ENCODE measurements at places on chromosomes 11 and 22.

GRCh38 chr22:20741008-20741633 is 32.8 kb upstream of the SERPIND1 start:
- DNase-seq = no peak

- DNase-seq = no peak
Observed at GRCh38 chr22:31400023-31400397, 606 bp downstream of the DRG1 start.

- DNase-seq = no peak
Observed at GRCh38 chr11:130181295-130182272, 22.0 kb downstream of the ST14 start.

- DNase-seq = no peak
Observed at GRCh38 chr11:30488304-30488998, 97.7 kb downstream of the MPPED2 start.

DNA sequence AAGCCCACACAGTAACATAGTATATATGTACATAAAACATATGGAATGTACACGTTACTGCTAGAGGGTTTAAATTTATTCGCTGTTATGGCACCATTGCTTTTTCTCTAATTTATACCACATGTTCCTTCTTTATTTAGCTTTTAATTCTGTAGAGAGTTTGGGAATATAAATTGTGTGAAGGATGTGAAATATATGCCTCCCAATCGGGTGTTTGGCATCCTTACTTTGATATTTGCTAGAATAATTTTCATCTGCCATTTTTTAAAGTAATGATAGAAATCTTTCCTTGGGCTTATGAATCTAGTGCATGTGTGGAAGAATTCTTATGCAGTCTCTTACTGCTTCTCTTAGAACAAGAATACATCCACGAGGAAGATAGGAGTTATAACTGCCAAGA is 509.8 kb upstream of the RAG2 start:
- DNase-seq = no peak

GRCh38 chr11:73147771-73148681 is 5.9 kb upstream of the FCHSD2 start:
- DNase-seq = no peak

GRCh38 chr11:24842308-24842707 is 345.5 kb downstream of the LUZP2 start:
- no peak for DNase-seq

GRCh38 chr22:20952544-20953341 is 14.3 kb upstream of the AIFM3 start:
- no peak for DNase-seq

DNA sequence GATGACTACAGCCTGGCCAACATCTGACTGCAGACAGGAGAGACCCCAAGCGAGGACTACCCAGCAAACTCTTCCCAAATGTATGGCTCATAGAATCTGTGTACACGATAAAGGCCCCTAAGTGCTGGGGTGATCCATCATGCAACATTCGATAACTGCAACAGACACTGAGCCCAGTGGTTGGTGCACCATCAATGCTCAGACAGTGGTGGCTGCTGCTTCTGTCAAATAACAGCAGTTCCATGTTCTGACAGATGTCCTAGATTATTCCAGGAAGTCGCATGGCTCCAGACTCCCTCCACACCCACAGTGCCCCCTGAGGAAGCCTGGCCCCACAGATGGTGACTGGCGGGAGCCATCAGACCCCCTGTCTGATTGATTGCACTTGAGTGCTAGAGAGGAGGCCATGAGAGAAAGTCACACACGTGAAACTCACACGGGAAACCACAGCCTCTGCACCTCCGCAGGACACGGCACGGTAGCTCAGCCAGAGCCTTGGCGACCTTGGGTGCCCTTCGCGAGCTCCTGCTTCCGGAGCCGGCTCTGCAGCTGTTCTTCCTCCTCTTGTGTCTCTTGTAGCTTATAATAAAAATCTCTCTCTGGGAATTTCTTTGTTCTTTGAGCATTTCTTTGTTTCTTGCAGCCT is 1155.9 kb downstream of the TBC1D22A start:
- DNase-seq = no peak

DNA sequence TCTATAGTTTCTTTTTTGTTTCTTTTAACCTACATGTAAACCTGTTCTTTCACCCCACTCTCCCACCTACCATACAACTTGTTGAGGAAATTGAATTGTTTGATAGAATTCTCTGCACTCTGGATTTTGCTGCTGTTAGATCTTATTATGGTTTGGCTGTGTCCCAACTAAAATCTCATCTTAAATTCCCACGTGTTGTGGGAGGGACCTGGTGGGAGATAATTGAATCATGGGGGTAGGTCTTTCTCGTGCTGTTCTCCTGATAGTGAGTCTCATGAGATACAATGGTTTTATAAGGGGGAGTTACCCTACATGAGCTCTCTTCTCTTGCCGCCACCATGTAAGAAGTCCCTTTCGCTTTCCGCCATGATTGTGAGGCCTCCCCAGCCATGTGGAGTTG is 15.0 kb upstream of the PITPNB start:
- no peak for DNase-seq

DNA sequence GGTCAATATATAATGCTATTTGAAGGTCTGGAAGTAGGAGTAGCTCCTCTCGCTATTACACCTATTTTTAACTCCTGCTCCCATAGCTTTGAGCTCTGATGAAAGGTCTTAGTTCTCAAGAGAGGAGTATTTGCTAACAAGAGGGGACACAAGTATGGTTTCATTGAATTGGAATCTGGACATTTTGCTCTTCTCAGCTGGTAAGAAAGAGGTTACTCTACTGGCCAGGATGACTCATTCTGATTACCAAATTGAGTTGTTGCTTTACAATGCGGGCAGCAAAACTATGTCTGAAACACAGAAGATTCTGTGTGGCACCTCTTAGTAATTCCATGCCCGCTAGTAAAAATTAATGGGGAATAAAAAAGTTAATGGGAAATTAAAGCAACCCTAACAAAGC is 63.6 kb upstream of the EP300 start:
- no peak for DNase-seq

DNA sequence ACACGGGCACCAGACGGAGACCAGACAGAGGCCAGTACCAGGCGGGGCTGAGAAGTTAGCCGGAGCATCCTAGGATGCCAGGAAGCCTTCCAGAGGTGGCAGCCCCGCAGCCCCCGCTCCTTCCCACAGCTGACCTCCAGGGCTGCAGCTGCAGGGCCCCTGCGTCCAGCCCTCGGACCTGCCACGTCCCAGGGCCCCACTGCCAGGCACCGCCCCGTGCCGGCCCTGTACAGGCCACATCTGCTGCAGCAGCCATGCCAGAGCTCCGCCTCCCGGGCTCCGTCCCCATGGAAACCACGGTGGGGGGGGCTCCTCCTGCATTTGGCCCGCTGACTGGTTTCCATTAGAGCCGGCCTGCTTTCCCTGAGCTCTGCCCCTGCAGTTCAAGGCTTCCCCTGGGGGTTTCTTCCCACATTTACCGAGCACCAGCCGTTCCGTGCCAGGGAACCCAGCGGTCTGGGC is 62.5 kb upstream of the PPARA start:
- peak; percentile 94 for DNase-seq

DNA sequence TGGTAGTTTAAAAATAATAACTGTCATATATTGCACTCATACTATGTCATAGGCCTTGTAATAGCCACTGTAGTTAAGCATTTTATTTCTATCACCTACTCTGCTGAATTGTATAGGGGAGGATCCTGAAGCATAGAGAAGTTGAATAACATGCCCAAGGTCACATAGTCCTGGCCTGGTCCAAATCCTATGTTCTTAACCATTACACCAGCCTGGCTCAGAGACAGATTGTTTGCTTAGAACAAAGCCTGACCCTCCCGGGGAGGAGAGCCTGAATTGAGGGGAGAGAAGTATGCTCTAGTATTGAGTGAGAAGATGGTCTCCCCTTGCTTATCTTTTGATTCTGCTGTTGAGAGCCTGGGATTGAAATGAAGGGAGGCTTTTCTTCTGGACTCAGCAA is 2.2 kb downstream of the NEU3 start:
- DNase-seq = no peak

DNA sequence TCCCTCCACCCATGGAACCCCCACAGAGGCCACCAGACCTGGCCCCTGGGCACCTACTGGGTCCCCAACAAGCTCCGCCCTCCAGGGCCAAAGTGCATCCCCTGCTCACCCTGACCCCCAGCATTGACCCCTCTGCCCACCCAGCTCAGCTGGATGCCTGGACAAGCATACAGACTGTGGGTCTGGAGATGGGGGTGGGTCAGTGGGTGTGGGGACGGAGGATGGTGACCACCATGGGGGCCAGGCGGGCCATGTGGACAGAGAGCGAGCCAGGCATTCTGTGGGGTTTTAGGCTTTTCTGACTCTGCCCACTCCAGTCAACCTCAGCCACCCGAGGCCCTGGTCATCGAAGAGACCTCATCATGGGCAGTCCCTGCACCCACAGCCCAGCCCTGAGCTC is 183.7 kb downstream of the BRD1 start:
- DNase-seq = no peak

DNA sequence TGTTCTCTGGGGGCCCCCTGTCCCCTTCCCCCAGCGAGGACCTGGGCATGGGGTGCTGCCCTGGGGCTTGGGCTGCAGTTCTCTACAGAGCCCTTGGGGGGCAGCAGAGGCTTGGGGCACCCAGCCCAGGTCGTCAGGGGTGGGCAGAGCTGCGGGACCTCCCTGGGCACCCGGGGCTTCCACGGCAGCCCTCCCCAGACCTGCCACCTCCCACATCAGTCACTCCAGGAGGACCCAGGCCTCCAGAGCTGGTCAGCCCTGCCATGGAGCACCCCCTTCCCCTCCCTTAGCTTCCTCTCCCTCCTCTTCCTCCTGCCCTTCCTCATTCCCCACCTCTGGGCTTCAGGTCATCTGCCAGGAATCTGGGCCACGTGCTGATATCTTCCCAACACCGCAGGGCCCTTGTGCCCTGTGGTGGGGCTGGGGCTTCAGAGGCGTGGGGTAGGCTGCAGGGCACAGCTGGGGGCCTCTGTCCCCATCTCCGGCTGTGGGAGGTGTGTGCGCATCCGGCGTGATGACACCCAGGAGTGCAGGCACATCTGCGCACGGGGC is 5.8 kb downstream of the TSPAN4 start:
- no peak for DNase-seq

DNA sequence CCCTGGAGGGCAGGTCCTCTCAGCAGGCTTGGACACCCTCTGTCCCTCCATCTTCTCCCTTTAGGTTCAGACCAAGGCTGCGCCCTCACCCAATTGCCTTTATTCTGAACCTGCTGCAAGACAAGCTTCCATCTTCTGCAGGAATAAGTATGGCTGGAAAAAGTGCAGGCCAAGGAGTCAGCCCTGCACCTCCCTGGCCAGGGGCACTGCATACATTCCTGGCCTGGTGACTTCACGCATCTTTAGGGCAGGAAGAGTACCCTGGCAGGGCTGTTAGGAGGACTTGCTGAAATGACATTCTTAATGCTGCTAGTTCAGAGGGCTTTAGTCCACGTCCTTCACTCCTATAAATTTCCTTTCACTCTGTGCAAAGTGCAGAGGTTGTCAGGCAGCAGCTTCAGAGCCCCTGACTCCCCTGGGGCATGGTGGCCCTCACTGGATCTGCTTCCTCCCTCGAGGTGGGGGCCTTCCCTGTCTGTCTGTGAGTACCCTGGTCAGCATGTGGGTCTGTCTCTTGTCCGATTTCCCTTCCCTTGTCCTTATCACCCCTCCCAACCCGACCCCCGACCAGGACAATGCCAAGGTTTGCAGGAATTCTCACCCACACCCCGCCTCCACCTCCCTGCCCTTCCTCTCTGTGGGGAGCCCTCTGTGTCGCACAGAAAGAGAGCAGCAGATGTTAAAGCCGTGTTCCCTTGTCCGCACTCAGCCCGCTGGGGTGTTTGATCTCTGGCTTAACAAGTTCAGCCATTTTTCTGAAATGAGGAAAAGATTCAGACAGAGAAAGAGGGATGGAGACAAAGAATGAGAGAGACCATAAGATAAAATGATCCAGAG is 124.5 kb upstream of the SYT13 start:
- DNase-seq = no peak

DNA sequence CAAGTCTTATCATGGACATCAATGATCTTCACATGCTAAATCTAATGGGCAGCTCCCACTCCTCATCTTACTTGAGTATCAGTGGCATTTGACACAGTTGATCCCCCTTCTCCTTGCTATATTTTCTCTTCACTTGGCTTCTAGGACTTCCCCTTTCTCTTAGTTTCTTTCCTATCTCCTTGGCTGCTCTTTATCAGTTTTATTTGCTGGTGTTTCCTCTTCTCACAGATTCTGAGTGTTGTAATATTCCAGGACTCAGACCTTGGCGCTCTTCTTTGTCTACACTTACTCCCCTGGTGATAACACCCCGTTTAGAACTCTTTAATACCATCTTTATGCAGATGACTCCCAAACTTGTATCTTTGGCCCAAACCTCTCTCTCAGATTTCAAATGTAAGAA is 33.9 kb upstream of the RASSF10 start:
- DNase-seq = no peak

DNA sequence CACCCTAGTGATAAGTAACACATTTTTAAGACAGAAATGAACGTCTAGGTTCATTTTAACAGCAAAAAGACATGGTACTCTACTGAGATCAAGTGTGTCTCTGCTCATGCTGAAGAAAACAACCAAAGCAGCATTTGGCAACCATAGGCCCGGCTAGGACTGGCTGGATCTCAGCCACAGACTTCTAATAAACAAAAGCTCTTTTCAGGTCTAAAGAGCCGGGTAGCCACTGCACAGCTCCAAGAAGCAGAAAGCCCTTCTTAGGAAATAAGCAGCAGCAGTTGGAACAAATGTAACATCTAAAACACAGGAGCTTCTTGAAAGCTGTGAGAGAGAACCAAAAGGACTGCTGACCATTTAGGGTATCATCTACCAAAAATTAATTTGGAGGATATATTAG is 37.6 kb downstream of the PITPNB start:
- DNase-seq = peak; percentile 68

DNA sequence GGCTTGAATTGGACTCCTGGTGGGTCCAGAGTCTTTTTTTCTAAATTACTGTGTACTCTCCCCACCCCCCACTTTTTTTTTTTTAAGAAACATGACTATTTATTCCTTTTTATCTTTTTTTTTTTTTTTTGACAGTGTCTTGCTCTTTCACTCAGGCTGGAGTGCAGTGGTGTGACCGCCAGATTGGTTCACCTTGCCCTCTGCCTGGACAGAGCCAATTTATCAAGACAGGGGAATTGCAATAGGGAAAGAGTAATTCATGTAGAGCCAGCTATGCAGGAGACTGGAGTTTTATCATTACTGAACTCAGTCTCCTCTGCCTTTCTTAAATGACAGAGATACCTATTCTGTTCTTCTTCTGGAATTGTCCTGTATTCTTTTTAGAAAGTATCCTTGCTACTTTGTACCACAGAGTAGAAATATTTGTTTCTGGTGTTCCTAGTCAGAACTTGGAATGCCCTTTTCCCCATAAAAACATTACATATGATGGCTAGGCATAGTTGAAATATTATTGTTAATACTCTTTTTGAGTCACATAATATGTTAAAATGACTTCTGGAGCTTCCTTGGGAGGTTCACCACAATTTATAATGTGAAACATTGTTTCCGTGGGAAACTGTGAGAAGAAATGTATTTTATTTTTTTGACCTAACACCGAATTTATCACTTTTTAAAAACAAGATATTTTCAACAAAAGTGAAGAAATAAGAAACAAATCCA is 95.6 kb downstream of the UVRAG start:
- no peak for DNase-seq

Measured in anterior cingulate cortex (tissue), 58 donors.